ENCODE measurements at places on chromosomes 6 and 20.

- DNase-seq: no peak
Measured at GRCh38 chr6:31663126-31663960, 1.5 kb downstream of the GPANK1 start.

- DNase-seq: no peak
Measured at GRCh38 chr6:36738108-36738507, 40.5 kb downstream of the RAB44 start.

- no peak for DNase-seq
Measured at GRCh38 chr20:56430461-56430860, 18.4 kb downstream of the CASS4 start.

GRCh38 chr6:118419448-118420394 lies 128.4 kb upstream of the PLN start:
- DNase-seq: no peak

- DNase-seq: no peak
Measured at GRCh38 chr20:62437927-62438326, 10.6 kb upstream of the RBBP8NL start.

GRCh38 chr6:11374036-11375010 lies 141.9 kb upstream of the NEDD9 start:
- no peak for DNase-seq

DNA sequence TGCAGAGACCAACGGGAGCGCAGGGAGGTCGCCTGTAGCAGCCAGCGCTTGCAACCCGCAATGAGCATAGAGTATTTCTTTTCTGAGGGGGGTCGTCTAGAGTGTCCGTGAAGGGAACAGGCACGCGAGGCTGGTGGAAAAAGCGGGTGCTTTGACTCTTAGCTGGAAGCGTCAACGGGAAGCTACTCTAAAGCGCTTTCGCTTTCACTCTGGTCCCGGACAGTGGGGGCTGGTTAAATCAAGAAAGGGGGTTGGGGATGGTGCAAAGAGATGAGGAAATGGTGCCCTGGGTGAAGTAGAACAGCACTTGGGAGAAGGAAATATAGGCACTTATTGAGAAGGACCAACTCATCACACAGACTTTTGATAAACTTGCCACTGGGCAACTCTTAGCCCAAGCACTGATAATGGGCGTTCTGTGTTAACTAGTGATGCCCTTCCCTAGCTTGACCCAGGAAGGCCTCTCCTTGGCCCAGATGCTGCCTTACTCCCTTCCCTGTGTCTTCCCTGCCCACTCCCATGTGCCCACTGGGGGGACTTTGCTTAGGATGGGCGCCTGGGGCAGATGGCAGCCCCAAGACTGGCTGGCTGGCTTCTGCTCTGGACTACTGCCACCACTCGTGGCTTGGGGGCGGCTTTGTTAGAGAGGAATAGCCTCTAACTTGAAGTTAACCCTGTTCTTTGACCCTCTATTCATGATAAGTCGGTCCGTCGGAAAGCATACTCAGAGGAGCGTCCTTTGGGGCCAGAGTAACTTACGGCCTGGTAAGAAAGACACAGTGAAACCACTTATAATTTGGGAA lies 585 bp downstream of the PSMB9 start:
- DNase-seq: no peak

Data from AG09319 (cell line).